ENCODE measurements at places on chromosomes 7 and 10. TPM values are rescaled to one million over a fixed set of nuclear protein-coding genes. Genes with fewer than 3 reads are reported as not detected.
A peak's percentile ranks its signal among the peaks of the same experiment; 100 is the strongest.

GRCh38 chr7:9776900-9777299 is 1196.8 kb upstream of the PHF14 start:
- DNase-seq = no peak
- H3K27ac ChIP-seq = no peak overlapping the region
- no peak overlapping the region for H3K4me3 ChIP-seq

DNA sequence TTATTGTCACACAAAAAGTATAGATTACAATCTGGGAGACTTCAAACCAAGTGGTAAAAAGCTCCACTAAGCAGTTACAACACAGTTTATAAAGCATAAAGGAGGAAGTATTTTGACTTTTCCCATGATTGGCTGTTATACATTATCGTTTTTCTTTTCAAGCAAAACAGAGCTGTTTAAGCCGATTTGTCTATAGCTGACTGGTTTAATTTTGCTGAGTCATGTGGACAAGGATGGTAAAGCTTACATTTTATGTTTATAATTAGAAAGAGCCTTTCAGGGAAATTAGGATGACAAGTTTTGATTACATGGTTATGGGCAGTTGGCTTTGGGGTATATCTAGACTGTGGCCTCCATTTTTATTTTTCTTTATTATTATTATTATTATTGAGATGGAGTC is 152.5 kb upstream of the STK17A start:
- no peak overlapping the region for H3K27ac ChIP-seq
- no peaks in the 10 kb centered on the region for H3K27me3 ChIP-seq
- H3K4me1 ChIP-seq = peaks cover 2% of the 10 kb centered on the region

The TAS2R3 gene
- 0.32 TPM for total RNA-seq

- H3K4me3 ChIP-seq = no peak overlapping the region
- H3K27me3 ChIP-seq = peaks cover 24% of the 10 kb centered on the region
- H3K4me1 ChIP-seq = peaks cover 3% of the 10 kb centered on the region
- H3K36me3 ChIP-seq = no peaks in the 10 kb centered on the region
These were observed 259.8 kb downstream of the GLI3 start for GRCh38 chr7:41977151-41977651.

- peak; percentile 67 for DNase-seq
- H3K27me3 ChIP-seq = no peaks in the 10 kb centered on the region
- H3K36me3 ChIP-seq = no peaks in the 10 kb centered on the region
- H3K27ac ChIP-seq = no peak overlapping the region
- H3K4me3 ChIP-seq = no peak overlapping the region
- H3K4me1 ChIP-seq = no peaks in the 10 kb centered on the region
These were observed 125.7 kb downstream of the RGS10 start for GRCh38 chr10:119416855-119417254.

The KEL gene
- total RNA-seq = 0.16 TPM

The PVRIG gene
- 33.4 TPM for total RNA-seq

- peaks cover 3% of the 10 kb centered on the region for H3K36me3 ChIP-seq
- no peak for DNase-seq
- H3K4me1 ChIP-seq = peaks cover 23% of the 10 kb centered on the region
- H3K27me3 ChIP-seq = peaks cover 87% of the 10 kb centered on the region
- no peak overlapping the region for H3K27ac ChIP-seq
- H3K4me3 ChIP-seq = no peak overlapping the region
These were observed 11.2 kb downstream of the SKIDA1 start for GRCh38 chr10:21514129-21514817.

- no peak overlapping the region for H3K4me3 ChIP-seq
- peaks cover 1% of the 10 kb centered on the region for H3K4me1 ChIP-seq
- H3K27me3 ChIP-seq = peaks cover 15% of the 10 kb centered on the region
- DNase-seq = no peak
- H3K27ac ChIP-seq = no peak overlapping the region
- H3K36me3 ChIP-seq = no peaks in the 10 kb centered on the region
These were observed 20.5 kb downstream of the TMEM270 start for GRCh38 chr7:73881352-73882046.

GRCh38 chr10:6917125-6917524 is 337.0 kb upstream of the PRKCQ start:
- no peak overlapping the region for H3K4me3 ChIP-seq
- H3K36me3 ChIP-seq = no peaks in the 10 kb centered on the region
- H3K27me3 ChIP-seq = peaks cover 5% of the 10 kb centered on the region
- no peak overlapping the region for H3K27ac ChIP-seq
- H3K4me1 ChIP-seq = peaks cover 8% of the 10 kb centered on the region
- no peak for DNase-seq

The ST8SIA6 gene
- total RNA-seq = not detected

- no peak overlapping the region for H3K27ac ChIP-seq
- no peaks in the 10 kb centered on the region for H3K36me3 ChIP-seq
- DNase-seq = no peak
- no peak overlapping the region for H3K4me3 ChIP-seq
- H3K27me3 ChIP-seq = peaks cover 11% of the 10 kb centered on the region
- H3K4me1 ChIP-seq = no peaks in the 10 kb centered on the region
These were observed 32.9 kb upstream of the FAM3C start for GRCh38 chr7:121428855-121429489.

GRCh38 chr7:47320296-47320695 is 261.6 kb downstream of the TNS3 start:
- H3K4me1 ChIP-seq = peaks cover 6% of the 10 kb centered on the region
- H3K36me3 ChIP-seq = no peaks in the 10 kb centered on the region
- no peak for DNase-seq
- no peak overlapping the region for H3K27ac ChIP-seq

- peaks cover 24% of the 10 kb centered on the region for H3K27me3 ChIP-seq
- H3K27ac ChIP-seq = no peak overlapping the region
- DNase-seq = no peak
- peaks cover 4% of the 10 kb centered on the region for H3K4me1 ChIP-seq
- no peaks in the 10 kb centered on the region for H3K36me3 ChIP-seq
These were observed 47.7 kb upstream of the COMMD3 start for GRCh38 chr10:22268503-22268902.

The PLOD3 gene
- total RNA-seq = 19.5 TPM

DNA sequence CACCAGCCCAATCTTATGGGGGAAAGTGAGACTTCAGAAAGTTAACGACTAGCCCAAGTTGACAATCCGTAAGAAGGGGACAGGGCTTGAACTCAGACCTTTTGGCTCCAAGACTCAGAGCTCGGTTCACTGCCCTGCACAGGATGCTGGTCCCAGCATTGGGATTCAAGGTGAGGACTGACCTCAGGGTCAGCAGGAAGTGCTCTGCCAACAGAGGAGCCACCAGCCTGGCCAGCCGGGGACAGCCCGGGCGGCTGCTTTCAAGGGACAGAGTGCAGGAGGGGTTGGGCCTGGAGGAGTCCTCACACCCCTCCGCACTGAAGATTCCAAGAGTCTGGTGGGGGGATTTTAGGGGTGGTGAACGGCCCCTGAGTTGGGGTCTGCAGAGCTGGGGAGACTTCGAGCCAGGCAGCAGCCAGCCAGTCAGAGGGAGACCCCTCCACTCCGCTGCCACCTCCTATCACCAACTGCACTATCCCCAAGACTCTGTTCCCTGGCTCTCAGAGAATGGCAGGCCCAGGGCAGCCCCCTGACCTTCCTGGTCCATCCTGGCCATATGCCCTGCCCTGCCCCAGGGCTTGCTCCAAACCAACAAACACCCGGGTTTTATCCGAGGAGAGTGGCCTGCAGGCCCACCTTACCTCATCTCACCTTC is 19.7 kb downstream of the TLL2 start:
- no peak overlapping the region for H3K4me3 ChIP-seq
- DNase-seq = no peak
- no peaks in the 10 kb centered on the region for H3K4me1 ChIP-seq
- H3K27ac ChIP-seq = no peak overlapping the region

DNA sequence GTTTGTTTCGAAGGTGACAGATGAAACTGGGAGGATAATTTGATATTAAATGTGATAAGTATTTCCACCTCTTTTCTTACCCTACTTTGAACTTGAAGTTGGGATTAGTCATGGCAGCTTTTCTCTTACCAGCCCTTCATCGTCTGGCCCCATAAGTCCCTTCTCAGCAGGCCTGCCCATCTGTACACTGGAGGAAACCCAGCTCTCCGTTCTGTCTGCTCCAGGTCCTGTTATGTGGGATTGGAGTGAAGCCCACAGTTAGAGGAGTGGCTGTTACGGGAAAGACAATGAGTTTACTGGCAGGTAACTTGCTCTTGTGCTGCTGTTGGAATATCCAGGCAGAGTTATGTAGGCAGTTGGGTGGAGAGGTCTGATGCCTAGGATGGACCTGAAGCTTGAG is 127.3 kb downstream of the CAMK1D start:
- no peak for DNase-seq
- peaks cover 15% of the 10 kb centered on the region for H3K36me3 ChIP-seq
- no peak overlapping the region for H3K27ac ChIP-seq
- peaks cover 4% of the 10 kb centered on the region for H3K4me1 ChIP-seq

The TSC22D4 gene
- 81.4 TPM for total RNA-seq

DNA sequence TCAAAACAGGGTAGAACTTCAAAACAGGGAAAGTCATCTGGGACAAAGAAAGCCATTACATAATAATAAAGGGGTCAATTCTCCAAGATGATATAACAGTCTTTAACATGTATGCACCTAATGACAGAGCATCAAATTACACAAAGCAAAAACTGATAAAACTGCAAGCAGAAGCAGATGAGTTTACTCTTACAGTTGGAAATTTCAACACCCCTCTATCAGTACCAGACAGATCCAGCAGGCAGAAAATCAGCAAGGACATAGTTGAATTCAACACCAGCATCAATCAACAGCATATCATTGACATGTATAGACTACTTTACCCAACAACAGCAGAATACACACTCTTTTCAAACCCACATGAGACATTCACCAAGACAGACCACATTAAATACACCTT is 233.0 kb upstream of the NEBL start:
- DNase-seq = no peak
- no peak overlapping the region for H3K4me3 ChIP-seq
- H3K27me3 ChIP-seq = no peaks in the 10 kb centered on the region
- H3K4me1 ChIP-seq = no peaks in the 10 kb centered on the region
- no peaks in the 10 kb centered on the region for H3K36me3 ChIP-seq

DNA sequence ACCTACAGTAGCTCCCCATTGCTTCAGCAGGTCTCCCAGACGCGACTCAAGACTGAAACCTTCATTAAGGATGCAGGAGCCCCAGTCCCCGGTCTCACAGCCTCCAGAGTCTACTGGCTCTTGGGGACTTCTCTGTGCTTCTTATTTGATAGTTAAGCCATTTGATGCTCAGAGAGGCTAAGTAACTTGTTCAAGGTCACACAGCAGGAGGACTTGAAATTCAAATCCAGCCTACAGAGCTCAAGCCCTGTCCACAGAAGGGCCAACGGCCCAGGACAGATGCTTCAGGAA is 21.2 kb upstream of the ZMIZ1 start:
- H3K27me3 ChIP-seq = no peaks in the 10 kb centered on the region
- peaks cover 36% of the 10 kb centered on the region for H3K4me1 ChIP-seq
- no peak for DNase-seq
- H3K27ac ChIP-seq = peak overlapping the region; percentile 52
- no peaks in the 10 kb centered on the region for H3K36me3 ChIP-seq

DNA sequence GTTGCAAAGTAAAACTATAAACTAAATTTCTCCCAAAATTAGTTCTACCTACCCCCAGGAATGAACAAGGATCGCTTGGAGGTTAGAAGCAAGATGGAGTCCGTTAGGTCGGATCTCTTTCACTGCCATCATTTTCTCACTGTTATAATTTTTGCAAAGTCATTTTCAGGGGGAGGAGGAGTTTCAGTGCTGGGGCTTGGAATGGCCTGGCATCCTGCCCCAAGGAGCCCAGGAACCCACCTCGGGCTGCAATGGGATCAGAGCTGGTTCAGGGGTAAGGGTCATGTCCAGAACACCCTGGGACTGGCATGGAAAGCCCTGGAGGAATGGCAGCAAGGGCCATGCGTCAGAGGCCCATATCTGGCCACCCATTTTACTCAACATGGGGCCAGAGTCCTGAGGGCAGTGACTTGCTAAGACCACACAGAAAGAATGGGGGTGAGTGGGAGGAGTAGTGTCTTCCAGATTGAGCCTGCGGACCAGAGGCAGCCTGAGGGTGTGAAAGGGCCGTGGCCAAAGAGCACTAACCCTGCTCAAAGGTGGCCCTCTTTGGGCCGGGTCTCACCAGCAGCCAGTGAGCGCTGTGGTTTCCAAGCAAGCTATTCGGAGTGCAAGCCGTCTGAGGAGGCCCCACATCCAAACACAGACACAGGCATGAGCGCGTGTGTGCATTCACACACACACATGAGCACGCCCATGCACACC is 31.8 kb downstream of the GPRIN2 start:
- H3K4me3 ChIP-seq = no peak overlapping the region
- no peaks in the 10 kb centered on the region for H3K27me3 ChIP-seq
- no peak for DNase-seq
- H3K27ac ChIP-seq = no peak overlapping the region
- no peaks in the 10 kb centered on the region for H3K36me3 ChIP-seq

DNA sequence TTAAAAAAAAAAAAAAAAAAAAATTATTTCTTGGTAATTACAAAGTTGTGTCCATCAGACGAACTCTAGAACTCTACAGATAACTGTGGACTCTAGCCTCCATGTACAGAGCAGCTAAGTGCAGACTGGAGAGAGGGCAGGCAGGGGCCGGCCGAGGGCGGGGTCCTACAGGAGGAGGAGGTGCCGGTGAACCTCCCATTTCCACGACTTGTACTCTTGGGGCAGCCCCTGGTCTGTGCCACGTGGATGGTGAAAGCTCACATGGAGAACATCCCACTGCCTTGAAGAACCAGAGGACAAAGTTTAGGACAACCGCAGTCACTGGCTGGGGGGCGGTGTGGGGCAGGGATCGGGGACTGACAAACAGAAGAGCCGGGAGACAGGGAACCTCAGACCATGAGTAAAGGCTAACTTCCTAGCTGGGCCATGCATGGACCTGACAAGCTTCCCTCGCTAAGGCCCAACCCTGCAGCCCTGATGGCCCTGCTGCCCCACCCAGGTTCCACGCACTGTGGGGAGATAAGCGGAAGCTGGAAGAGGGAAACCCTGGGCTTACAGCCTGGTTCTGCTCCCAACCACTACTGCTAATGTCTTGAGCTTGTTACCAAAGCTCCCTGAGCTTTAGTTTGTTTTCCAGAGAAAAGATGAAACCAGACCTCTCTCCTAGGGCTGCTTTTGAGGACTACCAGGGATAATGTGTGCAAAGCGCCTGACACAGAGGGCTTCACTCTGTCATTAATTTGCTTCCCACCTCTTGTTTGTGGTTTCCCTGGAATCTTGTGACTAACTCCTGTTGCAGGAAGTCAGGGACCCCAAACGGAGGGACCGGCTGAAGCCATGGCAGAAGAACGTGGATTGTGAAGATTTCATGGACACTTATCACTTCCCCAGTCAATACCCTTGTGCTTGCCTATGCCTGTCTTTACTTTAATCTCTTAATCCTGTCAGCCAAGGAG is 16.1 kb upstream of the SEC61G start:
- no peak for DNase-seq
- peaks cover 13% of the 10 kb centered on the region for H3K36me3 ChIP-seq
- peaks cover 35% of the 10 kb centered on the region for H3K27me3 ChIP-seq
- no peak overlapping the region for H3K4me3 ChIP-seq
